ENCODE measurements at places on chromosomes 11 and 22.
A peak's percentile ranks its signal among the peaks of the same experiment; 100 is the strongest.

- DNase-seq: no peak
These were observed 1.6 kb downstream of the MMP27 start for GRCh38 chr11:102703826-102704493.

DNA sequence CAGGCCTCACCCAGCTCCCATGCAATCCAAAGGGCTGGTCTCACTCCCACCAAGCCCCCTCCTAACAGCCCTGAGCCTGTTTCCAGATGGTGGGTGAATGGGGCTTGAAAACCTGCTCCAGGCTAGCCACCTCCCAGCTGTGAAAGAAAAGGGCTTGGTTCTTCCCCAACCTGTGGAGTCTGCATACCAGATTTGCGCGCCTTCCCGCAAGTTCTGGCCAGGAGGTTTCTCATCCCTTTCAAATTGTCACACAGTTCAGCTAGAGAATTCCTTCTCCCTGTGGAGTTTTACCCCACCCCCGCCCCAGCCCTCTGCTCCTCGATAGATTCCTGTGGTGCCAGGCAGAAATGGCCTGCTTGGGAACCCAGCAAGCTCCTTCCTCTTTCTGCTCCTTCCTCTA lies 734.6 kb upstream of the FAT3 start:
- DNase-seq: no peak

GRCh38 chr11:76419896-76420295 lies 24.9 kb upstream of the EMSY start:
- no peak for DNase-seq

DNA sequence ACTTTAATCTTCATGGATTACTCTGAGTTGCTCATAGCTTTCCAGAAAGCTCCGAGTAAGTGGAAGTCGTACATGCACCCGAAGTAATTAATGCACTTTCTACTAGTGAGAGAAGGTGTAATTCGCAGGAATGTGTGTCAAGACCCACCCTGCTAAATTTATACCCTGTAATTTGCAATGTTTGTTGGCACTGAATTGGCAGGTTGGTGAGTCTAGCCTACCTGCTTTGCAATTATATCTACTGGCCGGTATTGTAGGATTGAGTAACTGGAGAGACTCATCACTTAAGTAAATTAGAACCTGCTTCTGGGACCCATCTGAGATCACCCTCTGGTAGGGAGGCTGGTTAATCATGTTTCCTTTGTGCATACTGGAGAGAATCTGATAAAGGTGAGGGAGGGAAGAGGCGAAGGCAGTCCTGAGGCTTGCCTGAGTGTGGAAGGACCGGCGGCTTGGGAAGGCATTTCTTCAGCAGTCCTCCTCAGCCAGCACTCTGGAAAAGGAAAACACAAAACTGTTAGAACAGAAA lies 63.3 kb downstream of the LDLRAD3 start:
- DNase-seq: no peak

DNA sequence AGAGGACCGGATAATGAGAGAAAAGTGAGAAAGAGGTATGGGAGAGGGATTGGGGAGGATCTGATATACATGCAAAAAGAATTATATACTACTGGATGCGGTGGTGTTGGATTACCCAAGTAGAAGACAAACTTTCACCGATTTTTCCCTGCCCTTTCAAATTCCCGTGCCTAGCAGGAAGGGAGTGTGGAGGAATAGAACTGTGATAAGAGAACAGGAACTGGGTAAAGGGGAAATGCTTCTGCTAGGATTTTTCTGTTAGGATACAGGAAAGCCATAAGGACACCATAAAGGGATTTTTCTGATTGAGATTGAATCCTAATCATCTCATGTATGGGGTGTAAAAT lies 480 bp upstream of the MTMR2 start:
- DNase-seq: no peak

- DNase-seq: peak; percentile 12
These were observed 67.7 kb downstream of the BCL2L13 start for GRCh38 chr22:17705951-17706900.

DNA sequence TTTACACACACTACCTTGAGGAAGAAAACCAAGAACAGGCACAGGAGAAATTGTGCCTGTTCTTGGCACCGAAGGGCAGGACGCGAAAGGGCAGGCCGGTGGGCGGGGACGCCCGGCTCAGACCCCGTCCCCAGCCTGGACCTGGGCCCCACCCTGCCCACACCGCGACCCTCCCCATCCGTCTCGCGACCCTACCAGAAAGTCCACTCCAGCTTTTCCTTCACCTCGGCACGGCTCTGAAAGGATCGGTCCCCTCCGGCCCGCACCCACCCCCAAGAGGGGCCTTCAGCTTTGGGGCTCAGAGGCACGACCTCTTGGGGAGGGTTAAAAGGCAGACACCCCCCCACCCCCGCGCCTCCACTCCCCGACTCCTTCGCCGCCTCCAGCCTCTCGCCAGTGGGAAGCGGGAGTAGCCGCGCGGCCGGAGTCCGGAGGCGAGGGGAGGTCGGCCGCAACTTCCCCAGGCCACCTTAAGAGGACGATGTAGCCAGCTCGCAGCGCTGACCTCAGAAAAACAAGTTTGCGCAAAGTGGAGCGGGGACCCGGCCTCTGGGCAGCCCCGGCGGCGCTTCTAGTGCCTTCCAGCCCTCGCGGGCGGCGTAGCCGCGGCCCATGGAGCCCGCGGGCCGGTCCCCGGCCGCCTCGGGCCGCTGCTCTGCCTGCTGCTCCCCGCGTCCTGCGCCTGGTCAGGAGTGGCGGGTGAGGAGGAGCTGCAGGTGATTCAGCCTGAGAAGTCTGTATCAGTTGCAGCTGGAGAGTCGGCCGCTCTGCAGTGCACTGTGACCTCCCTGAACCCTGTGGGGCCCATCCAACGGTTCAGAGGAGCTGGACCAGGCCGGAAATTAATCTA lies 4.4 kb downstream of the SEC14L6 start:
- no peak for DNase-seq

DNA sequence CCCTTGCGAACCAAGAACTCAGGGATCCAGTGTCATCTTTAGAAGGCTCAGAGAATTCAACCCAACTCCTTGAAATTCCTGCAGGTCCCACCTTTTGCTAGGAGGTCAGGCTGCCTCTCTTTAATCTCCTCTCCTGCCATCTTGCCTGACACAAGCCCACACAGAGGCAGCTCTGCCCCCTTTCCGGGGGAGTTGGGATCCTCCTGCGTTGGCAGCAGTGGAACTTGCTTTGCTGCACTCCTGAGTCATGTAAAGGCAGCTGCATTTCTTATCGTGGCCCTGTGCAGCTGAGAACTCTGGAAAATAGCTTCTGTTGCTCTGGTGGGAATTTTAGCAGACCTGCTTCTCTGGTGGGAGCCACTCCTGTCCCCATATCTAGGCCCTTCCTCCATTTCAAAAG lies 142.3 kb upstream of the TBCEL start:
- no peak for DNase-seq
